ENCODE measurements at places on chromosomes 12 and 14.

DNA sequence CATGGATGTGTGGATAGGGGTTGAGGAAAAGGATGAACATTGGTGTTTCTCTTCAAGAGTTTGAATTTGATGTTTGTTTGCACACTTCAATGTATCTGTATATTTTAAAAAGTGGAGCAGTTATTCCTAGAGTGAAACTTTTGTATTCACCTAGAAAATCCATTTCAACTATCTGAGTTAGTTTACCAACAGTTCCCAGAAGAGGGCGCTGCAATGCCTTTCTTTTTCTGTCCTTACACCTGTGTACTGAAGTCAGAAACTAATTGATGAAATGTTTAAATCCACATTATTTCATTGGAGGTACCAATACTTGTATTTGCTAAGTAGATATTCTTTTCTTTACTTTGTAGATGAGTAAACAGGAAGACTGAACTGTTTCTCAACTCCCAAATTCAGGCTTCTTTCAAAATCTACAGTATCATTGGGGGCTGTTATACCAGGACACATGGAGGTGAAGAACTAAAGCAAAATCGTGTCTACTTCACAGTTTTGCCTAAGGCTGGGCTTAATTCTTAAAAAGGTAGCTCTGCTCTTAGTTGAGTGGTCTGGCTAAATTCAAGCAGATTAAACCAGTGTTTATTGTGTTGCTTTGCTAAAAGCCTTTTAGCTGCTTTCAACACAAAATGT, 26.6 kb upstream of the KLRB1 start:
- no peaks in the 10 kb centered on the region for H3K4me1 ChIP-seq
- H3K27me3 ChIP-seq = no peaks in the 10 kb centered on the region
- no peak overlapping the region for H3K27ac ChIP-seq
- H3K36me3 ChIP-seq = no peaks in the 10 kb centered on the region
- H3K4me3 ChIP-seq = no peak overlapping the region

GRCh38 chr12:32589165-32589865, 89.8 kb upstream of the DNM1L start:
- no peak for DNase-seq
- no peaks in the 10 kb centered on the region for H3K27me3 ChIP-seq
- no peak overlapping the region for H3K27ac ChIP-seq

- H3K27ac ChIP-seq = no peak overlapping the region
- H3K4me1 ChIP-seq = peaks cover 29% of the 10 kb centered on the region
- no peak overlapping the region for H3K4me3 ChIP-seq
- DNase-seq = no peak
- H3K27me3 ChIP-seq = no peaks in the 10 kb centered on the region
- no peaks in the 10 kb centered on the region for H3K36me3 ChIP-seq
Measured at GRCh38 chr12:22256605-22257004, 77.9 kb downstream of the ST8SIA1 start.

GRCh38 chr12:114335607-114336006, 70.3 kb downstream of the TBX5 start:
- H3K36me3 ChIP-seq = no peaks in the 10 kb centered on the region
- H3K27ac ChIP-seq = no peak overlapping the region
- H3K27me3 ChIP-seq = no peaks in the 10 kb centered on the region
- H3K4me3 ChIP-seq = no peak overlapping the region
- H3K4me1 ChIP-seq = peaks cover 6% of the 10 kb centered on the region

DNA sequence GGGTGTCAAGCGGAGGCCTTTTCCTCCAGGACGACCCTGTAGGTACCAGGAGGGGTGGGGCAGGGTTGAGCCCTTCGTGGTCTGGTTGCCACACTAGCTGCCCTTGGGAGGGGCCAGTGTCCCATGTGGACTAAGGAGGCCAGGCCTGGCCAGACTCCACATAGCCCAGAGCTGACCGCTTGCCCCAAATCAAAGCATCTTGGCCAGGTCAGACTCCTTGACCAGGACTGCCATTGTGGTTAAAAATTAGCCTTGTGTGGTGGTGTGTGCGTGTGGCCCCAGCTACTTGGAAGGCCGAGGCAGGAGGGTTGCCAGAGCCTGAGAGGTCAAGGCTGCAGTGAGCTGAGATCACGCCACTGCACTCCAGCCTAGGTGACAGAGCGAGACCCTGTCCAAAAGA, 24.8 kb downstream of the ALDH2 start:
- DNase-seq = no peak
- H3K27ac ChIP-seq = no peak overlapping the region
- no peaks in the 10 kb centered on the region for H3K4me1 ChIP-seq
- H3K36me3 ChIP-seq = peaks cover 40% of the 10 kb centered on the region
- no peak overlapping the region for H3K4me3 ChIP-seq
- H3K27me3 ChIP-seq = no peaks in the 10 kb centered on the region

DNA sequence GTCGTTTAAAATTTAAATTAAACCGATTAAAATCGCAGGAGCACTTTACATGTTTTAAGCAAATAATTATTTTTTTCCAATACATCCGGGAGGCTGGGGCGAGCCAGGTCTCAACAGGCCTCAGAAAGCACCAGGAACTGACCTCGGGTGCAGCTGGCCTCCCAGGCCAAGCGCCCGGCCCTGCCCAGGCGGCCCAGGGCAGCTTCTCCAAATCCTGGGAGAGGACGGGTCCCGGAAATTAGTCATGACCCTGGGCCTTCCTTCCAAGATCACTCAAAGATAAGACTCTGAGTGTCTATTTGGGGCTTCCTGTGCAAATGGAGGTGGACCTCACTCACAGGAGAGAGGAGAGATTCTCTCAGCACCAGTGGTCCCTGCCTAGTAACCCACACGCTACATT, 177.1 kb downstream of the BCL11B start:
- no peak overlapping the region for H3K27ac ChIP-seq
- H3K27me3 ChIP-seq = no peaks in the 10 kb centered on the region
- no peaks in the 10 kb centered on the region for H3K36me3 ChIP-seq
- H3K4me1 ChIP-seq = no peaks in the 10 kb centered on the region
- H3K4me3 ChIP-seq = no peak overlapping the region

DNA sequence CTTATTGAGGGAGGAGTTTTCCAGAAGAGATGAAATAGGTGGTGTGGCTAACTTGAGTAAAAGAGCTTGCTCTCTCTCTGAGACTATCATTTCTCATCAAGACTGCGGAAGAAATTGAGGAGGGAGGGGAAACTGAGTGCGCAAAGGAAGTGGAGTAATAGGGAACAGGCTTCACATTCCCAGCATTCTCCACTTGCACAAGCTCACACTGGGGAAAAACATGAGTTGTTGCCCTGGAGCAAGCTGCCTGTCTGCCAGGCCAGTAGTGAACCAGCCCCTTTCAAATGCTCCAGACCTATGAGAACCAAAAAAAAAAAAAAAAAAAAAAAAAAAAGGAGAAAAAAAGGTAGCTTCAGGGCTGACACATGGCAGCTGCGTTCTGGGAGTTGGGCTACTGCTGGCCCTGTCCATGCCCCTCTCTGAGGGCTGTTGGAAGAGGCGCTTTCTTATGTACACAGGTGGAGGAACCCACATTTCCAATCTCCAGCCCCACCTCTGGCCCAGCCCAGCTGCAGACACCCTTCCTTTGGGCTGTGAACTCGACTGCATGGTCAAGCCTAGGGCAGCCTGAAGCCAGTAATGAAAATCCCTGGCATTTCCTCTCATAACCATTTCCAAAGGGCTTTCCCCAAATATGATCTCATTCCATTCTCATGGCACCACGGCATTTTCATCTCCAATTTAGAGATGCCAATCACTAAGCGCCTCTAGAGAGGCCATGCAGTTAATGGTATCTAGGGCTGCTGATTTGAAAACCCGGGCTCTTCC, 32.5 kb upstream of the EMP1 start:
- H3K4me1 ChIP-seq = peaks cover 2% of the 10 kb centered on the region
- no peak for DNase-seq
- H3K27me3 ChIP-seq = no peaks in the 10 kb centered on the region
- H3K4me3 ChIP-seq = no peak overlapping the region
- no peak overlapping the region for H3K27ac ChIP-seq

GRCh38 chr12:47604221-47604873, 101.5 kb downstream of the RPAP3 start:
- H3K36me3 ChIP-seq = no peaks in the 10 kb centered on the region
- no peak overlapping the region for H3K4me3 ChIP-seq
- no peak for DNase-seq
- no peaks in the 10 kb centered on the region for H3K4me1 ChIP-seq

DNA sequence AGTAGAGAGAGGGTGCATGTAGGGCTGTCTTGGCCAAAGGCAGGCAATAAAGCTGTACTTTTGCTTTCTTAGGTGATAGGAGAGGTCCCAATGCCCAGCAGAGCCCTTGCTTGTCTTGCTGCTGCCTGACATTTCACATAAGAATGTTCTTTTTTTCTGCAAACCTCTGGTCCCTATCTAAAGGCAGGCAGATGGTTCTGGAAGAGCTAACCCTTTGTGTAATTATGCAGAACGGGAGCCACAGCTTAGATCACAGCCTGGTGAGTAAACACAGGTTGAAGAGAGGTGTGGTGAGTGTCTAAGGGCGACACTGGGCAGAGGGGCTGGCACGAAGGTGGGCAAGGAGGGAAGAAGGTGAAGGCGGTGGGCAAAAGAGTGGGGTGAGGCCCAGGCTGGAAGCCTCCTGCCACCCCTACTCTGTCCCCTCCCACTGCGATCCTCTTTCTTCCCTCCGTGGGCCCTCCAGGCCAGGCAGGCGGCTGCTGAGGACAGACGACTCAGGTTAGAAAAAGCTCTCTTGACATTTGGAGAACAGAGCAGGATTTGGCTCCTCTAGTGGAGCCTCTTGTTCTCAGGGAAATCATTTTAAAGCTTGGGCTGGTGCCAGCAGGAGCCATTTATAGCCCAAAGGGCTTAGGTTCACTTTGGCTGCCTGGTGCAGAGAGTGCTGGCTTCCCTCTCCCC, 42.8 kb downstream of the PRMT8 start:
- peaks cover 9% of the 10 kb centered on the region for H3K4me1 ChIP-seq
- no peak overlapping the region for H3K27ac ChIP-seq
- H3K4me3 ChIP-seq = no peak overlapping the region
- no peaks in the 10 kb centered on the region for H3K36me3 ChIP-seq
- no peaks in the 10 kb centered on the region for H3K27me3 ChIP-seq

Measured in neuronal stem cell (in vitro differentiated cells).